Glutamatergic neuron (in vitro differentiated cells): ENCODE measurements at places on chromosomes 11 and 22. TPM values are rescaled to one million over a fixed set of nuclear protein-coding genes. Genes with fewer than 3 reads are reported as not detected.

GRCh38 chr11:44658506-44658850 lies 68.3 kb upstream of the TSPAN18 start:
- H3K4me1 ChIP-seq, result peaks cover 14% of the 10 kb centered on the region
- H3K4me3 ChIP-seq, result no peak overlapping the region

DNA sequence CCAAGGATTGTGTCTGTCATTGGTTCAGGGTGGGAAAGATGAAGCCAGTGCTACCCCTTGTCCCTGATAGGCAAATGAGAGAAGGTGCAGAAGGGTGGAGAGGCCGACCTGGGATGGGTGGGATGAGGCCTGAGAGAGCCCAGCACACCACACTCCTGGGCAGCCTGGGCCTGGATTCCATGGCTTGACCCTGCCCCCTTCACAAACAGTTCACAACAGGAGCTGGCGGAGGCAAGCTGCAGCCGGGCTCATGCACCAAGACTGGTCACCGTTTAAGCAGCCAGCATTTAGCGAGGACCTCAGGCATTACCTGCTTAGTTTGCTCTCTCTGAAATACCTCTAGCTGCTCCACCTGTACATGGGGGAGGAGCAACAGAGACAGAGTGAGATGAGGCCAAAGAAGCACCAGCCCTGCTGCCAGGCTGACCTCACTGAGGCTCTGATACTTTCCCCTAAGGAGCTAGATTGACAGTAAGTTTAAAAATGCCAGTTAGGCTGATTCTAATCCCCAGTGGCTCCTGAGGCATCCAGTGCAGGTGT lies 13.5 kb downstream of the IL18BP start:
- peaks cover 15% of the 10 kb centered on the region for H3K27me3 ChIP-seq
- H3K4me3 ChIP-seq, result no peak overlapping the region
- peaks cover 3% of the 10 kb centered on the region for H3K4me1 ChIP-seq
- no peak for DNase-seq
- H3K36me3 ChIP-seq, result peaks cover 6% of the 10 kb centered on the region

GRCh38 chr11:25901415-25901814 lies 430.5 kb upstream of the ANO3 start:
- DNase-seq, result no peak
- H3K27ac ChIP-seq, result no peak overlapping the region
- no peaks in the 10 kb centered on the region for H3K27me3 ChIP-seq
- H3K36me3 ChIP-seq, result no peaks in the 10 kb centered on the region
- H3K4me3 ChIP-seq, result no peak overlapping the region

DNA sequence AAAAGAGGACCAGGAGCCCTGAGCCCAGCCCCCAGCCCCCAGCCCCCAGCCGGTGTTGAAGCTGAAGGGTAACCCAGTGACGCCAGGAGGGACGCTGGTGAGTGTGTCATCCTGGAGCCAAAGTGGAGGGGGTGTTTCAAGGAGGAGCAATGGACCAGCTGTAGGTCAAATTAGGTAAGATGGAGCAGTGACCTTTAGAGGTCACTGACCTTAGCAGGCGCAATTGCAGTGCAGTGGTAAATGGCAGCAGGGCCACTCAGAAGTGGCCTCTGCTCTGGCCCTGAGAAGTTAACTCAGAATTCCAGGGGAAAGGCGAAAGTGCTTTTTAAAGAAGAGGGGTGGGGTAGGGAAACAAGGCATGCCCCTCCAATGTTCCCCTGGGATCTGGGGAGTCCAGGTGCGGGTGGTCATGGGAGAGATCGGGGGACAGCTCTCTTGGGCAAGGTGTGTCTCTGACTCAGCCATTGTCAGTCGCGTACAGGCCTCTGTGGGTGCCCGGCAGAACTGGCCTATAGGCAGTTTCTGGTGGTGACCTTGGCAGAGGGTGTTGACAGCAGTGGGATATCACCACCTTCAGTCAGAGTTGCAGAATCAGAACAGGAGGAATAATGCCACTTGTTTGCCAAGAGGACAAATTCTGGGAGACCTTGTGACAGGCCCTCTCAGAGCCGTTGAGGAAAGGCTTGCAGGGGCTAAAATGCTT lies 50.3 kb upstream of the TIMP3 start:
- DNase-seq, result no peak
- no peak overlapping the region for H3K27ac ChIP-seq
- peaks cover 1% of the 10 kb centered on the region for H3K27me3 ChIP-seq
- no peaks in the 10 kb centered on the region for H3K4me1 ChIP-seq

GRCh38 chr11:2138068-2138430 lies 1.1 kb downstream of the IGF2 start:
- no peaks in the 10 kb centered on the region for H3K4me1 ChIP-seq
- peak; percentile 38 for DNase-seq
- peaks cover 25% of the 10 kb centered on the region for H3K27me3 ChIP-seq
- H3K4me3 ChIP-seq, result no peak overlapping the region
- no peaks in the 10 kb centered on the region for H3K36me3 ChIP-seq

GRCh38 chr22:25362215-25362882 lies 142.9 kb downstream of the CRYBB2 start:
- H3K27me3 ChIP-seq, result peaks cover 8% of the 10 kb centered on the region
- H3K36me3 ChIP-seq, result no peaks in the 10 kb centered on the region
- H3K4me3 ChIP-seq, result no peak overlapping the region
- DNase-seq, result peak; percentile 95

- no peak overlapping the region for H3K27ac ChIP-seq
- no peak for DNase-seq
- H3K36me3 ChIP-seq, result no peaks in the 10 kb centered on the region
Measured at GRCh38 chr11:126585774-126586491, 230.4 kb downstream of the ST3GAL4 start.

- no peak overlapping the region for H3K4me3 ChIP-seq
- H3K4me1 ChIP-seq, result peaks cover 19% of the 10 kb centered on the region
- DNase-seq, result no peak
- H3K27me3 ChIP-seq, result peaks cover 6% of the 10 kb centered on the region
- H3K27ac ChIP-seq, result no peak overlapping the region
Measured at GRCh38 chr11:133118563-133119268, 413.6 kb downstream of the OPCML start.

- H3K4me3 ChIP-seq, result no peak overlapping the region
- H3K36me3 ChIP-seq, result no peaks in the 10 kb centered on the region
- no peak overlapping the region for H3K27ac ChIP-seq
- H3K27me3 ChIP-seq, result no peaks in the 10 kb centered on the region
Measured at GRCh38 chr11:110069158-110069737, 23.9 kb upstream of the ZC3H12C start.

DNA sequence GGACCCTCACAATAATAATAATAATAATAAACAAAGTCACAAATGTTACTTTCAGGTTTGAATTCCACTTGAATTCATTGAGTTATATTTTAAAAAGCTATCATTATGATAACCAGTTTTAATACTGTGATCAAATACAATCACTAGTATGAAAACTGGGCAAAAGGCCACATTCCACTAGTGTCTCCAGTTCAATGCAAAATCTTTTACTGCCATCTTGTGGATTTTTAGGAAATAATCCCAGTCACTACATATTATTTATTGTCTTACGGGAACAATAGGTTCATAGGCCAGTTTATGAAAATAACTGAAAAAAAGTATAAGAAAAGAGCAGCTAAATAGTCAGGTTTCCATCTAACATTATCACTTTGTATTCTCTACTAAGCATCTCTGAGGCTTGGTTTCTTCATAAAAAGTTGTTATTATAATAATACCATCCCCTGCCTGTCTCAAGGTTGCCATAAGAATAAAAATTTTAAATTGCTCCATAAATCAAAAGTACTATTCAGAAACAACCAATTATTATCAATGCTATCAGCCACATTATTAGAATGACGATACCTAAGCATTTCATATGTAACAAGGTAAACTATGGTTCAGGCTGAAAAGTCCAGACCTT lies 533.9 kb upstream of the CCDC90B start:
- H3K36me3 ChIP-seq, result no peaks in the 10 kb centered on the region
- H3K4me1 ChIP-seq, result no peaks in the 10 kb centered on the region
- no peaks in the 10 kb centered on the region for H3K27me3 ChIP-seq

Gene OR51T1
- total RNA-seq, result not detected

Gene FBXO3
- total RNA-seq, result 30.5 TPM

Gene CD6
- total RNA-seq, result not detected

Gene CCDC81
- 0.74 TPM for total RNA-seq

Gene CNGA4
- not detected for total RNA-seq

Gene MS4A12
- not detected for total RNA-seq

Gene OR2D2
- total RNA-seq, result 0.64 TPM

Gene OR51B4
- not detected for total RNA-seq
